Right forelimb (tissue), 1 donor: ENCODE measurements at places on chromosomes 2 and 18.
A peak's percentile ranks its signal among the peaks of the same experiment; 100 is the strongest.

DNA sequence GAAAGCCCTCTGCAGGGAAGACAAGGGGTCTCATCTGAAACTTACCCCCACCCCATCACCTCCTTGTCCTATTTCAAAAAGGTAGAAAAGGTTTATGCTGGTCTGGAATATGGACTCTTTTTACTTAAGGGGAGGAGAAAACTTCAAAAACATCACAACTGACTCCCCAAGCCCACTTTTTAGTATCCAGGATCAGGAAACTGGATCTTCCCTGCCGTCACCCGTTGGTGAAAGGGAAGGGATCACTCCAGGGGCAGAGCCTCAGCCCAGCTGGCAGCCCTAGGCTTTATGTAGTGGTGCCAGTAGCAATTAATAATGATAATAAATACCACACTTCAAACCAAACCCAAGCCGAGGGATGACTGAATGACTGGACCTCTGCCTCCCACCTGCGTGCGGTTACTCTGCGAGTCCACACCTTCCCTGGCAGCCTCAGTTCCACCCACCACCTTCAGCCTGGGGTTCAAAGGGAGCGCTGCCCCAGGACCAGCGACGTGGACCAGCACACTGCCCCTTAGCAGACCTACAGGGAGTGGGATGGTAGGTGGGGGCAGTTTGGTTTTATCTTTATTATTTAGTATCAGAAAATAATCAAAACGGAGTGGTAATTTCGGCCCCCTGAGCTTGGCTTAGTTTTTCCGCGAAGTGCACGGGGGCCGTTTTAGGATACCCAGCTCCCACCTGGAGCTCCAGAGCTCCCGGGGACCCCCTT, 4.9 kb upstream of the GATA6 start:
- no peak for DNase-seq

GRCh38 chr2:1237783-1238182, 175.5 kb upstream of the TPO start:
- DNase-seq, result no peak

DNA sequence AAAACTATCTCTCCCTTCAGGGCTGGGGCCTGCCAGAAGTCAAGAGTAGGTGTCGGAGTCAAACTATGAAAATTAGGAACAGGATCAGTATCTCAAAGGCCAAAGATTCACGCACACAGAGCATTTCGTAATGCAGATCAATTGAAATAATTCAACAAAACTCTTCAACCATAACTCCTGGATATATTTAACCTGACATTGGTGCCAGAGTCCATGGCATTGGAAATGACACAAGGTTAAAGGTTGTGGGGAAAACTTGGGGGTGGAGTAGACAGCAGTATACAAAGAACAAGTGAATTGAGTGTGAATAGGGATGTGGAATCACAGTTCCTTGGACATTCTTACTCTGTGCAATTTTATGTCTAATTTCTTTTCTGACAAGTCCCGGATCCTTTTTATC, 788.0 kb upstream of the GYPC start:
- DNase-seq, result no peak

DNA sequence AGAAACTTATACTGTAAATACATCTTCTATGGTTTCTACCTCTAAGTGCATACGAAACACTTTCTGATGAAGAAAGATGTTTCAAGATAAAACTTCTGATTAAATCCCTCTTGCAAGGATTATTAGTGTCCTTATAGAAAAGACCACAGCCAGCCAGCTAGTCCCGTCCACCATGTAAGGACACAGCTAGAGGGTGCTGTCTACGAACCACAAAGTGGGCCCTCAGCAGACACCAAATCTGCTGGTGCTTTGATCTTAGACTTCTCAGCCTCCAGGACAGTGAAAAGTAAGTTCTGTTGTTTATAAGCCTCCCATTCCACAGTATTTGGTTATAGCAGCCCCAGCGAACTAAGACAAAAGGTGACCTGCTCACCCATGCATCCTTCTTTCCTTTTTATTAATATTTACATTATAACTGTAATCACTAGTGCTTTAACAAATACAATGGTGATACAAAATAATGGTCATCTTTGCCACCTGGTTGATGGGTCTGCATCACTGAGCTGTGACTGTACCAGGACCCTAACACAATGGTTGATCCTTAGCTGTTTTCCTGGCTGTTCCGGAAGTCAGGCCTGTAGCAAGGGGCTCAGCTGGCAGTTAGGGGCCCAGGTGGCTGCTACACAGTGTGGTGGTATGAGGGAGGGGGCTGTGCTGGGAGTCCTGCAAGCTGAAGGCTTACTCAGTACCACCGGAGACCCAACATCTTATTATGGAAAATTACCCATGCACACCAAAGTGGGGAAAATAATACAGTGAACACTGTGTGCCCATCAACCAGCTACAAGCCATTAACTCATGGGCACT, 108.5 kb upstream of the SMAD7 start:
- no peak for DNase-seq

- no peak for DNase-seq
These were observed 386.7 kb downstream of the TGIF1 start for GRCh38 chr18:3836483-3837335.

DNA sequence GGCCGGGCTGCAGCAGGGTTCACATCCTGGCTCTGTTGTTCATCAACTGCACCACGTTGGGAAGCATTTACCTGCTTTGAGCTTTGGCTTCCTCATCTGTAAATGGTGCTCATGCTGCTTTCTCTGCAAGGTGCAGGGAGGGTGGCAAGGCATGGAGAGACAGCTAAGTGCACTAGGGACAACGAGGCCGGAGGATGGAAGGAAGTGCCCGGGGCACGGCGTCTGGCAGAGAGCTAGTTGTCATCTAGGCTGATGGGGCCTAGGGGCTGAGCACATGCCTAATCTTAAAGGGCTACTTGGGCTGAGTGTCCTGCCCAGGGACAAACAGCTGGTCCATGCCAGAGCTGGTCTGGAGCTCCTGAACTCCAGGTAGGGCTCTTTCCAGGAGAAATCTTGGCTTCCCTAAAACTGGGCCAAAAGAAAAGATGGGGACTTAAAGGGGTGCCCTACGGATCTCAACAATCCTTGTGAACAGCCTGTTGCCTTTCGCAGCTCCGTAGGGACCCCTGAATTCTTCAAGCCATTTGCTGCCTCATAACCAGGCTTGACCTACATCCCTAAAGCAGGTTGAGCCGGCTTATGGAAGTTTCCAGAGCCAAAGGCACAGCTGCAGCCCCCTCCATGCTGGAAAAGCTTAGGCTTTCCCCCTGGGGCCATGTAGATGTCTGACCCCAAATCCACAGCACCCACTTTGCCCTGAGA, 130.8 kb downstream of the SMAD7 start:
- peak; percentile 13 for DNase-seq

DNA sequence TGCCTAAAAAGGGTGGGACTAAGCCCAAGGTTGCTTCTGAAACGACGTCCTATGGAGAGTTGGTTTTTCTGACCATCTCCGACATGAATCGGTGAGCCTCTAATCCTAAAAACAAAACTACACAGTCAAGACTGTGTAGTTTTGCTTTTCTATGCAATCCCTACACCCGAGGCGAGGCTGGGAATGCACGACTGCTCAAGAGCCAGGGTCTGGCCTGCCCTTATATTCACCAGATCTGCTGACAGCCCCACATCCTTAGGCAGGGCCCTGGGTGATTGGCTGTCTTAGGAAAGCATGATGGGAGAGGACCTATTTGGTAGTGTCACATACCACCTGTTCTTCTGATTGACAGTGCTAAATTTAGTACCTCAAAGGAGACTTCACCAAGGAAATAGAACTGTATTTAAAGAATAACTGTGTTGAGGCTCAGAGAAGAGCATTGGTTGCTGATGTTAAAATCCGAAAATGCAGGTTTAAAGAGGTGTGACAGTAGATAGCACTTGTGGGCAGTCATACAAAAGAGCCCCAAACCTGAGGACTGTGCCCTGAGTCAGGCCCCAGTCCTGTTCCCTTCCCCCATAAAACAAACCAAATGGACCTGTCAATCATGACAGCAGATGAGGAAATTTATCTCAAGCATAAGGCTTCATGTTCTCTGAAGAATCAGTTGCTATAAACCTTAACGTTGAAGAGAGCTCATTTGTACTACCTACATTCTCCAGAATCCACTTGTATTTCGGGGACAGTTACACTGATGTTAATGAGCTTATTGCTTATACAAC, at the start of gene TTN:
TSS of gene TTN (minus strand) at position 197 of the 782 bp plus-strand sequence. CDS start 2,781 bp downstream, outside the sequence.
- DNase-seq, result no peak

GRCh38 chr2:190979906-190980629, 33.9 kb downstream of the STAT1 start:
- peak; percentile 70 for DNase-seq

DNA sequence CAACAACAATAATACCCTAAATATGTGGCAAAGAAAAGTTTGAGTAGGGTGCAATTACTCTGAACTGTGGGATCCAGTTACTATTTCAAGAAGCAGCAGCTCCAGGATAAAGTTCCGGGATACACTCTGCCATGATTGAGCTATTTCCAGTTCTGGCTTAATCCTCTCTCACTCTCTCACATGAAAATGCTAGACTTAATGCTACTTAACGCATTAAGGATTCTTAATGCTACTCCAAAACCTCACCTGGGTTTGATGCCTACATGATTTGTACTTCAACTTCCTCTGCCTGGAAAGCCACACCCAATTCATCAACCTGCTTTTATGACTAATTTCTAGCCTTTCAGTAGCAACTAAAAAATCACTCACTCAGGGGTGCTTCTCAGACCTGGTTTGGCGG, 151.1 kb upstream of the HNMT start:
- DNase-seq, result no peak

DNA sequence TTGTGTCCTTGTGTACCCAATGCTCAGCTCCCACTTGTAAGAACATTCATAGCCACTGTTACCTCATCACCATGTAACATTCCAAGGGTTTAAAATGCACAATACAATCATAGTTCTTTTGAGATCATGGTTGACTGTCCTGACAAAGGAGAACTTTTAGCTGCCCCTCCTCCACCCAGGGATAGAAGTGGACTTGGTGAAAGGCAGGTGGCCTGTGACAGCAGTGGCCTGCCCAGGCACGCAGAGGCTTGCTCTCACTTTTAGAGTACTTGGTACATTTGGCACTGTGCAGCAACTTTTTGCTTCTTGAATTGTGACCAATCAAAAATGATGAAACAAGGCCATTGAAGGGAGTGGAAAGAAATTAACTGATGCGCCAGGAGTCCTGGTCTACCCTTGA, 108.7 kb downstream of the ANKRD44 start:
- no peak for DNase-seq

DNA sequence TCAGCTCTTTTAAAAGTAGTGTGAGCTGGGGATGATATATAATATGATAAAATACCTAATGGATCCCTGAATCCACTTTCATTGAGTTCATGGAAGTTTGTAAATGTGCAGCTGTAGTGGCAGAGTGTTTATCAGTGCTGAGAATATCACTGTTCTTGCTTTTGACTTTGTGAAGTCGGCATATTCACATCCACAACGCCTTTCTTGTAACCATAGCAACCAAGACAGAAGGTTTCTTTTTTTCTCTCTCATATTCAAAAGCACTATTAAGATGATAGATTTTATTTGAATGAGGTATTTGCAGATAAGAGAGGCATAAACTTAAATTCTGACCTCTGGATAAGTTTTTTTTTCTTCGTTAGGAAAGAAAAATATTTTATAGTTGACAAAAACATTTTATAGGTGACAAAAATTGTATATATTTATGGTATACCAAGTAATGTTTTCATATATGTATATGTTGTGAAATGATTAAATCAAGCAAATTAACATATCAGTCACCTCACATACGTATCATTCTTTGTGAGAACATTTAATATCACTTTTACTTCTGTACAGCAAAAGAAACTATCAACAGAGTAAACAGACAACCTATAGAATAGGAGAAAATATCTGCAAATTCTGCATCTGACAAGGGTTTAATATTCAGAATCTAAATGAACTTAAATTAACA, 130.0 kb downstream of the PLCL1 start:
- no peak for DNase-seq

DNA sequence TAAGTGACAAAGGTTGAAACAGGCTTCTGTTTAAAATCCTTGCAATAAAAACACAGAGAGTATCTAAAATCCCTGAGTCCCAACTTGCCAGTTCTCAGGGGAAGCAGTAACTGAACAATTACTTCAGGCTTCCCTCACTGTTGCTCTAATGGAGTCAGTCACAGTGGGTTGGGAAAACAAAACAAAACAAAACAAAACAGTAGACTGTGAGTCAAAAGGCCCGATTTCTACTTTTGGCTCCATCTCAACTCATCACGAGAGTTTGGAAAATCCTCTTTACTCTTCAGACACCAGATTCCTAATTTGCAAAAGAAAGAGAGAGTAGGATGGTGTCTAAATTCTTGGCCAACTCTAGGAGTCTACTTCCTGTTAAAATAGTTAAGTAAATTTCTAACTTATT, 1.1 kb downstream of the FSHR start:
- DNase-seq, result no peak

- DNase-seq, result no peak
These were observed 204.7 kb upstream of the PID1 start for GRCh38 chr2:229475778-229476177.

GRCh38 chr2:143451642-143452281, 322.5 kb downstream of the ARHGAP15 start:
- no peak for DNase-seq

DNA sequence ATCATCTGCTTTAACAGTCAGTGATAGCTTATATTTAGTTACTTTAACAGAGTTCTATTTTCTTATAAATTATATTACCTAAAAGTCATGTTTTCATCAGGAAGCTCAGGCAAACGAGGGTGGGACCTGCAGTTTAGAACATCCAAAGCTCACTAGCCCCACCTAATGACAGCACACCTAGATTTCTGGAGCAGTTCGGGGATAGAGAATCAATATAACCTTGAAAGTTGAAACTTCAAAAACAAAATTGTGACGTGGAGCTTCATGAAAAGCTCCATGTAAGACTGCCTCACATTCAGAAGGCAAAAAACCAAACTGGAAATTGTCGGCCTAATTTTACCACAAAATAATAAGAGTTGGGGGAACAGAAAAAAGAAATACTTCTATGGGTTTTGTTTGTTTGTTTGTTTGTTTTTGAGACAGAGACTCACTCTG, 185.9 kb upstream of the CCDC150 start:
- no peak for DNase-seq

- no peak for DNase-seq
These were observed 62.0 kb downstream of the IKZF2 start for GRCh38 chr2:213089438-213089837.

GRCh38 chr18:867257-867656, 37.4 kb upstream of the ADCYAP1 start:
- no peak for DNase-seq

DNA sequence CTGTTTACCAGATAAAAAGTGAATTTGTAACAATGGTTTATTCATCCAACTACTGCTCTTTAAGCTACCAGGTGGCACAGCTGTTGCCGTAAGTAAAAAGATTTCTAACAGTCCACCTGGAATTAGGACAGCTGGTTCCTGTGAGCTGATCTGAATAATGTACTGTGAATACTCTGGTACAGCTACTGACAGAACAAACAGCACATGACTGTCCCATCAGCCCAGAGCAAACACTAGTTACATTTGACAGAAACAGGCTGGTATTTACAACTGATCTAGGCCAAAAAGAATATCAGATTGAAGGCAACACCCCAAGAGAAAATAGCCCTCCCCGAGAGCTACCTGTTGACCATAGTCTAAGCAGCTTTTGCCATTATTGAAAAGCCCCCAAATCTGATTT, 840.4 kb downstream of the CPS1 start:
- no peak for DNase-seq
